ENCODE measurements at places on chromosomes 1 and 21. TPM values are rescaled to one million over a fixed set of nuclear protein-coding genes. Genes with fewer than 3 reads are reported as not detected.

The OR2T35 gene
- not detected for total RNA-seq

DNA sequence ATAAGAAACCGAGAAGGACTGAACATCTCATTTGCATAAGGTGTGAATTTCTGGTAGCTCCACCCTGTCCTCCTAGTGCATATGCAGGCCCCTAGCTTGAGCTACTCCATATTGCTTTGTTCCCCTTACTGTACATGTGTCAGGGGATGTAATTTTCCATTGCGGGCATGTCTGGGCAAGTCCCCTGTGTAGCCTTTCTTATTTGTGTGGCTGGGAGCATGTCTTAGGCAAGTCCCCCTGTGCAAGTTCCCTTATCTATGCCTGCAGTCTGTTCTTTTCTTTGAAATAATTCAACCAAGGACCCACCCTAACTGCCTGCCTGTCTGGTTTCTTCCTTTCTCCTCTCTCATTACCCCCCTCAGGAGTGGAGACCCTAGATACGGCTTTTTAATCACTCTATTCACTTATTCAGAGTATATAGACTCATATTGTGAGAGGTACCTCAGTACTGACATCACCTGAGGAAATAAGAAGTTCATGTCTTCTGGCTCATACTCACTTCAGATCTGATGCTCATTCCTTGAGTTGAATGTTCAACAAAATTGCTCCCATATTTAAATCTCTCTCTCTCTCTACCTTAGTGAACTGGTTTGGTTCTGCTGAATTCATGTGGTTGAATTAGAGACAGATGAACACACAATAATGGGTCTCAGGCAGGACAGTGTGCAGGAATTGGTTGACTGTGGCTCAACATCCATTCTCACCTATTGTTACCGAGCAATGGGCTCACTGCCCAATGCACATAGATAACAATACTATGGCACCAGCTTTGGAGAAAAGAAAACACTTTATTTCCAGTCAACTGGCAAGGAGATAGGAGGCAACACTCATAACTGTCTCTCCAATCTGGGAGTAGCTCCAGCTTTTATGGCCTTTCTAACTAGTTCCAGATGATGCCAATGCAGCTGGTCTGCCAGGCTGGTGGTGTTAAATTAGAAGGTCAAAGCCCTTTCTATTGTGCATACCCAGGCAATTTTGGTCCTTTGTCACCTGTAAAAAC, 27.9 kb upstream of the NPL start:
- no peak for DNase-seq

DNA sequence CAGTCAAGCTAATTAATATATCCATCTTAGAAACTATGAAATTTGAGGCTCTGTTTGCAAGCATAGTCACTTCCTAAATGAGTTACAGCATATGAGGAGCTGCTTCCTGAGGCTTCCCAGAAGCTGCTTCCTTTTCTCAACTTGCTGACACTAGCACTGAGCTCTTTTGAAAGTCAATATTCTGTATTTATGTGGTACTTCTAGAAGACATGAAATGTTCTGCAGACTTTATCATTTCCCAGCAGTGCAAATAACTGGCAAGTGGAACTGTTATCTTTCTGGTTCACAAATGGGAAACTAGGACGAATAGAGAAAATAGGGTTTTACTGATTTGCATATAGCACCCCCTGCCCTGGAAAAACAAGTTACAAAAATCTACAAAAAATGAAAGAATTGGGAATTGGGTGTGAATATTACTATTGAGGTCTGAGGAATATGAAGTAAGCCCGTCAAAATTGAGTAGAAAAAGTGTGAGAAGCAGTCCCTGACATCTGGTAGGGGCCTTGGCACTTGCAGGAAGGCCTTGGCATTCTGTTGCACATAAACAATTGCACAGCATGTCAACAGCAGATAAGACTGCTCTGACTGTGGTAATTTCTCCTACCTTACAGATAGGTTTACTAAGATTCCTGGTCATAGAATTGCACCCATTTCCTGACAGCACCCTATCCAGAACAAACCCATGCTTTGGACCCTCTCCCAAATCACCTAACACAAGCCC, 7.1 kb downstream of the GIPC2 start:
- no peak for DNase-seq

- no peak for DNase-seq
Observed at GRCh38 chr1:162079030-162079429, 9.5 kb downstream of the NOS1AP start.

The KCNA3 gene
- total RNA-seq: not detected

DNA sequence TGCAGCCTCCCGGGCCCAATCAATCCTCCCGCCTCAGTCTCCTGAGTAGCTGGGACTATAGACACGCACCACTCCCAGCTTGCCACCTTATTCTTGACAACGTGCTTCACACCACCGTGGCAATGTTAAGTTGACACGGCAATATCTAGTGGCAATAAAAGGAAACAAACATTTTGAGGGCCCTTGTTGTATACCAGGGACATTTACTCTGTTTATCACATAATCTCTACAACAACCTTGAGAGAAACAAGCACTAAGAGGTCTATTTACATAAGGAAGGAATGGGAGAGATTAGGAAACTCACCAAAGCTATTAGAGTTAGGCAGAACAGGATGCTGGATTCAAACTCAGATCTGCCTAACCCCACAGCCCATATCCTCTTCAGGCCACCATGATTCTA, 3.1 kb downstream of the KLHDC8A start:
- DNase-seq: no peak

The CFHR3 gene
- total RNA-seq: not detected

DNA sequence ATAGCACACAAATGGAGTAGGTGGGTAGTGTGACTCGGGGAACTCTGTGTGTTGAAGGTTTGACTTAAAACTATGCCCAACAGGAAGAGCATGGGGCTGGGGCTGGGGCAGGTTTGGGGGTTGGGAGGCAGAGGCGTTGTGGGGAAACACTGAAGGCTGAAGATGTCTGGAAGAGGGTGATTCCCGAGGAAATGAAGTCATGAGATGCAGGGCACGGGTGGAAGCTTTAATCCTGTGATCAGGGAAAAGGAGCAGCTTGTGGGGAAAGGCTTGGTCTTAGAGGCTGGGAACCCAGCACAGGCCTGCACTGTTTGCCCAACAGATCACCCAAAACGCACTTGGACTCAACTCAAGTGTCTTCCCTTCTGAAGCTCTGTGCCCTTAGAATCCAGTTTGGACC, 26.6 kb upstream of the CTBS start:
- DNase-seq: no peak

- DNase-seq: no peak
Observed at GRCh38 chr1:25858494-25858893, 763 bp downstream of the AUNIP start.

The CD5L gene
- total RNA-seq: not detected

- no peak for DNase-seq
Observed at GRCh38 chr1:84319662-84320061, 18.2 kb downstream of the SAMD13 start.

DNA sequence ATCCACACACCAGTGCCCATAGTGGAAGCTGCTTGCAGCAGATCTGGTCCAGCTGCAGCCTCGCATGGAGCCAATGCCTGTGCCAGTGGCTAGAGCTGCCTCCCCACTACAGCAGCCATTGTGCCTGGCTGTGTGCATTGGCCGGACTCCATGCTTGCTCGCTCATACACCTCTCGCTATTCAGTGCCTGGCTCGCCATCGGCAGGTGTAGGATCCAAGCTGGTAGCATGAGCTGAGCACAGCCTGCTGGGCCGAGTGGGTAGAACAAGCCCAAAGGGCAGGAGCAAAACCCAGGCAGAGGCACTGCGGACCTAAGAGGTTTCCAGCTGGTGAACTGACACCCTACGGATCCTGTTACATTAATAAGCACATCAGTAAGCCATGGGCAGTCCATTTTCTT, 1184.1 kb downstream of the AMY1C start:
- DNase-seq: no peak

GRCh38 chr1:22053861-22054770, 1.6 kb downstream of the CDC42 start:
- no peak for DNase-seq

DNA sequence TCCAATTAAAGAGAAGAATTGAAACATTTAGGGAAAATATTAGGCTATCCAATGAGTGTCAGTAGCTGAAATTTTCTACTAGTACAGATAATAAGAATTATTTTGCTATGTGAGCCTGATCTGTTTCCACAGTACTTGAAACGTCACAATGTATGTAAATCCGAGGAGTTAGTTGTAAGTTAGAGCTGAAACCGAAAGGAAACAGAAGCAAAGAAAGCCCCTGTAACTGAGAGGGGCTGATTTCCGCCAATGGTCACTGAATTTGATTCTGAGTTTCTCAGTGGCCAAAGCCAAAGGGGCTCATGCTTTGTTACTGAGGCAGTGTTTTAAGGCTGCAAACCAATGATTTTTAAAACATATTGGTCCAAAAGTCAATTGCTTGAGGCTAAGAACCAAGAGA, 168.3 kb upstream of the DUSP10 start:
- DNase-seq: no peak

GRCh38 chr21:37845535-37845934, 70.7 kb downstream of the KCNJ6 start:
- DNase-seq: no peak

Data from HepG2 (cell line).